ENCODE measurements at places on chromosomes 13 and 19.

DNA sequence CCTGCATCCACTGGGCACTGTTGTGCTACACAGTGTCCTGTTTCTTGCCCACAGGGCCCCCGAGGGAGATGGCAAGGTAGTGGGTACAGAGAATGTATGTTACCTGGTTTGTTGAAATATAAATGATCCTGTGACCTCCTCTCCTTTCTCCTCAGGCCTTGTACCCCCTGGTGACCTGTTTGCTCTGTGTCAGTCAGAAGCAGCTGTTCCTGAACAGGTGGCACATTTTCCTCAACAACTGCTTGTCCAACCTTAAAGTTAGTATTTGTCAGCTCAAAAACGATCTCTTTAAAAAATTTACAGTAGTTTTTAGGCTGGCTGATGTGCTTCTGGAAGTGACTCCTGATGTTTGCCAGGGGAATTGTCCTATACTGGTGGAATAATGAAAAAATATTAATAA, 105.1 kb downstream of the FRY start:
- DNase-seq, result no peak
- H3K4me3 ChIP-seq, result no peak overlapping the region
- no peaks in the 10 kb centered on the region for H3K27me3 ChIP-seq
- H3K27ac ChIP-seq, result no peak overlapping the region

GRCh38 chr13:40189426-40189825, 477.0 kb downstream of the FOXO1 start:
- no peak for DNase-seq
- H3K4me1 ChIP-seq, result peaks cover 22% of the 10 kb centered on the region

DNA sequence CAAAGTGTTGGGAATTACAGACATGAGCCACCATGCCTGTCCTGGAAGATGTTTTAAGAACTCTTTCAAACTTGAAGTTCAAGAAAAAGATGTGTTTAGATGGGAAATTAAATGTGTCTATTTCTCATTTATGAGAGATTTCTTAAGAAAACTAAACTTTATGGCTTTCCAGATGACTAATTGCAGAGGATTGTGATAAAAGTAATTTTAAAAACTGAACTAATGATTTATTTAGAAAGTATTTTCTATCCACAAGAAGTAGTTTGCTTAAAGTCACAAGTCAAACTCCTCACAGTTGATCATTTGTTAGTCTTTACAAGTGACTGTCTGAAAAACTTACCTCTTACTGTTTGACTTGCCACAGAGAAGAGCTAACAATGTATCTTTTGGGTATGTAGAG, 89.6 kb upstream of the SPRY2 start:
- no peak overlapping the region for H3K27ac ChIP-seq
- H3K4me3 ChIP-seq, result no peak overlapping the region
- no peak for DNase-seq
- H3K4me1 ChIP-seq, result no peaks in the 10 kb centered on the region
- no peaks in the 10 kb centered on the region for H3K36me3 ChIP-seq

GRCh38 chr19:56316728-56317127, 2.1 kb upstream of the ZSCAN5A start:
- H3K27me3 ChIP-seq, result no peaks in the 10 kb centered on the region
- no peak overlapping the region for H3K27ac ChIP-seq
- no peak overlapping the region for H3K4me3 ChIP-seq
- H3K4me1 ChIP-seq, result no peaks in the 10 kb centered on the region

- H3K36me3 ChIP-seq, result no peaks in the 10 kb centered on the region
- no peaks in the 10 kb centered on the region for H3K27me3 ChIP-seq
- H3K4me3 ChIP-seq, result no peak overlapping the region
Measured at GRCh38 chr13:113953561-113953960, 20.3 kb downstream of the C13orf46 start.

GRCh38 chr13:73428137-73428536, 369.3 kb downstream of the KLF5 start:
- no peak overlapping the region for H3K27ac ChIP-seq
- H3K4me1 ChIP-seq, result 0 out of 2 replicates have a peak, but pooled peaks cover 5% of the 10 kb centered on the region
- DNase-seq, result no peak
- no peak overlapping the region for H3K4me3 ChIP-seq

- H3K27me3 ChIP-seq, result peaks cover 29% of the 10 kb centered on the region
- no peaks in the 10 kb centered on the region for H3K4me1 ChIP-seq
- no peak overlapping the region for H3K4me3 ChIP-seq
- no peaks in the 10 kb centered on the region for H3K36me3 ChIP-seq
Measured at GRCh38 chr13:21812192-21812626, 141.3 kb downstream of the FGF9 start.

DNA sequence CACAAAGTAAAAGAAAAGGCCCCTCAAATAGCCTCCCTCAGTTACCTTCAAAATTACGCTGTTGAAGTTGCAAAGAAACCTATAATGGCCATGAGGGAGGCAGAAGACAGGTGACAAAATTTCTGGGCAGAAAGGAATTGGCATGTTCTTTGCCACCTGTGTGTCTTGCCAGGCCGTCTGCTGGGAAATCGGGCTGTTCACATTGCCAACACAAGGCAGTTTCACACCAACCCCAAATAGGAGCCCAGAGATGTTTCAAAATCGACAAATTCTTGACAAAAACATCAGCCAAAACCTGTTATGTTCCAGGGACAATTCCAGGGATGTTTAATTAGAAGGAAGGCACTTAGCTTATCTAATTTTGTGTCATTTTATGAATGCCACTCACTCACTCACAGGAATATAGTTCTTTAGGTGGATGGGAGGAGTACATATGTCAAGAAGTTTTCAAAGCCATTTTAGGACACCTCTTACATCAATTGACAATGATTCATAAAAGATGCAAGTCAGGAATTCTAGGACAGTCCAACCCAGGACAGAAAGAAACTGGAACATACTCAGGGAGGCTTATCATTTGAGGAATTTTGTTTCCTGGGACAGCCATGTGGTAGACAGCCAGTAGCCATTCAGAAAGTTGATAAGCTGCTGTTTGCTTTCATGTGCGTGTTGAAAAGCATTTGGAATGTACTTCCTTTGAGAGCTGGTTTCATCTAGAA, 164.5 kb downstream of the RGCC start:
- no peaks in the 10 kb centered on the region for H3K27me3 ChIP-seq
- peaks cover 7% of the 10 kb centered on the region for H3K4me1 ChIP-seq
- peak overlapping the region; percentile 5 for H3K27ac ChIP-seq
- H3K4me3 ChIP-seq, result no peak overlapping the region
- no peaks in the 10 kb centered on the region for H3K36me3 ChIP-seq

- H3K4me3 ChIP-seq, result peak within 1 kb of the TSS; percentile 45
- H3K36me3 ChIP-seq, result no peaks in the 10 kb centered on the region
- H3K27ac ChIP-seq, result no peak within 1 kb of the TSS
- H3K27me3 ChIP-seq, result peaks cover 93% of the 10 kb centered on the region
Measured at GRCh38 chr13:78603240-78603957, at the start of gene POU4F1. Gene POU4F1, minus strand, starts transcription at chr13:78603552. Its CDS starts 226 bp downstream, at chr13:78603326.

DNA sequence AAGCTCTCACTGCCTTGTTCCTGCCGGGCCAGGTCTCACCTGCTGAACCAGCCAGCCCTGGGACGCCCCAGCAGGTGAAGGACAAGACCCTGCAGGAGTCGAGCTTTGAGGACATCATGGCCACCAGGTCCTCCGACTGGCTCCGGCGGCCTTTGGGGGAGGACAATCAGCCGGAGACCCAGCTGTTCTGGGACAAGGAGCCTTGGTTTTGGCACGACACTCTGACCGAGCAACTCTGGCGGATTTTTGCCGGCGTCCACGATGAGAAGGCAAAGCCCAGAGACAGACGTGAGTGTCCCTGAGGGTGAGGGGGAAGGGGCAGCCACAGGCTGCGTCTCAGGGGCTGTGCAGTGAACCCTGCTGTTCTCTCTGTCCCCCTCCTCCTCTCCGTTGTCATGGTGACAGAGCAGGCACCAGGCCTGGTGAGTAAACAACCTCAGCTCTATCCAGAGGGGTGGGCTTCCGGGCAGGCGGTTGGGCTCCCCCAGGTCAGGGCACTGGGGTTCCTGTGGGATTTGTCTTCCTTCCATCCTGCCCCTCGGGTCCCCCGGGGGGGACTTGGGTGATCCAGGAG, 9.7 kb downstream of the TLE6 start:
- H3K4me1 ChIP-seq, result peaks cover 13% of the 10 kb centered on the region
- peak; percentile 88 for DNase-seq
- H3K27me3 ChIP-seq, result no peaks in the 10 kb centered on the region
- H3K36me3 ChIP-seq, result no peaks in the 10 kb centered on the region
- no peak overlapping the region for H3K4me3 ChIP-seq

- DNase-seq, result peak; percentile 41
- H3K27me3 ChIP-seq, result peaks cover 6% of the 10 kb centered on the region
- H3K4me3 ChIP-seq, result no peak overlapping the region
- H3K36me3 ChIP-seq, result no peaks in the 10 kb centered on the region
- H3K27ac ChIP-seq, result no peak overlapping the region
Measured at GRCh38 chr19:8143041-8143440, 6.4 kb downstream of the FBN3 start.

Data from SK-N-SH (cell line).